ENCODE measurements at places on chromosomes 6 and 20.

- no peak for DNase-seq
Observed at GRCh38 chr6:111609028-111609820, 3.5 kb upstream of the TRAF3IP2 start.

DNA sequence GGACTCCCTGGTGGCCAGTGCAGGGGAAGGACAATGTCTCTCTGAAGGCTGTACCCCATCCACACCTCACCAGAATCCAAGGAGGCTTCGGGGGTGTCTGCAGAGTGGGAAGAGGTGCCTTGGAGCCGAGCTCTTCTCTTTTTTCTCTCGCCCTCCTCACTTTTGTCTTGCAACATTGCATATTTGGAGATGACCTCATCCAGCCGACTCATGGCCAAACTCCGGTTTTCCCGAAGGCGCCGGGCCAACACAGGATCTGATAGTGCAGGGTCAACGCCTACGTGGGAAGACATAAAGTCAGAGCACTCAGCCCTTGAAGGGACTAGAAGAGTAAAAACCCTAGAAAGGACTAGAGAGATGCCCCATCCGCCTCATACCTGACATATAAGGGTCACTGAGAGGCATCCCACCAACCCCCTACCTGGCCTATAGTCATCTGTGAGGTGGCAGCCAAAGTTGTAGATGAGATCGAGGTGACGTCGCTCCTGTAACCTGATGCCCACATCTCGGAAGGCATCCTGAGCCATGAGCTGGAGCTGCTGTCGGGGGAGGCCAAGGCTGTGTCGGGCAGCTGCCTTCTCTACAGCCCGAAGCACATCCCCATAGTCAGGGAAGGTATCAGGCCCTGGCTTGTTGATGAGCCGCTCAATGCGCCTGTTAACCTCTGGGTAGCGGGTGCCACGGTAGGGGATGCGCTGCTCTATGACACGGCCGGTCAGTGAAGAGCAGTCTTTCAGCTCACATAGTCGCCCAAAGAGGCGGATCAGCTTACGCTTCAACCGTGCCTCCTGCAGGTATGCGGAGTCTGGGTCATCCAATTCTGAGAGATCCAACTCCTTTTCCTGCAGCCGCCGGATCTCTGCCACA, 3.0 kb upstream of the ZBTB22 start:
- peak; percentile 69 for DNase-seq

GRCh38 chr20:615514-615913, 5.4 kb upstream of the TCF15 start:
- no peak for DNase-seq

GRCh38 chr6:53495506-53496499, 49.1 kb downstream of the GCLC start:
- DNase-seq, result no peak

GRCh38 chr6:140366991-140367390, 992.5 kb upstream of the CITED2 start:
- DNase-seq, result no peak

DNA sequence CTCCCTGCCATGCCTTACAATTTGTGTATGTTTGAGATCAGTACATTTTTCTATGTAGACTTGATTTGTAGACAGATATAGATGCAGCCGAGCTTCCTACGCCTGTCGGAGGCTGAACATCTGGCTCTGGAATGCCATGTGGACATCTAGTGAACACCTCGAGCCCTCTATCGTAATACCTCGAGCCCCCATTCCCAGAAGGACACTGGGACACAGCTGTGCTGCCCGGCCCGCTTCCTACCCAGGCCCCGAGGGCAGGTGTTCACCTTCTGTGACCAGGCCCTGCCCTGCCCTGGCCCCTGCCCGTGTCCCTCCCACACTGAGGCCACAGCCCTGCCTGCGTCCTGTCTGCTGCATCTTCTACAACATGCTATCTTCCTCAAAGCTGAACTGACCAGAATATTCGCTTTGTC, 12.9 kb downstream of the RPS6KA2 start:
- no peak for DNase-seq

- DNase-seq, result no peak
Observed at GRCh38 chr6:131995917-131996316, 44.7 kb upstream of the CCN2 start.

DNA sequence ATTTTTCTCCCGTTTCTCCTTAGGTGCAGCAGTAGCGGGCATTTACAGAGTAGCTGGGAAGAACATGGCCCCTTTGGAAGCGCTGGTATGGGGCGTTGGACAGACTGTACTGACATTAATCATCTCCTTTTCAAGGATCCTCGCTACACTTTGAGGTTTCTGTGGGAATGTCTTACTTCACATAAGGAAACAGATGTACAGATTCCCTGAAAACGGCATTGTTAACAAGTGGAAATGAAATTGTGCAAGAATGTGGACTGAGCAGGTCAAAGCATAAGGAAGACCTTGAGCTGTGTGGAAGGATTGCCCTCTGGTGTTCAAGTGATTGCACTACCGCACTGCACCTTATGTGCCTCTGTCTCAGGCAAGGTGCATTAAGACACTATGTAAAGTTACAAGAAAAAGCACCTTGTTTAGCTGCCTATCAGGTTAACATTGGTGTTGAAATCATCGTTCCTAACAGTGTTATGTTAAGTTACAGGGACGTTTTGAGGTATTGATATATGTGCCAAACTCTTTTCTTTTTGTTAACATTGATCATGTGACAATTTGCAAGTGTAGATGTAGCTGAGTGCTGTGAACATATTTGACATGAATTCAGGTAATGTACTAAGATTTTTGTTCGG, 38.0 kb downstream of the TMEM170B start:
- peak; percentile 56 for DNase-seq

GRCh38 chr20:57092112-57092899, 174.1 kb downstream of the BMP7 start:
- peak; percentile 65 for DNase-seq

DNA sequence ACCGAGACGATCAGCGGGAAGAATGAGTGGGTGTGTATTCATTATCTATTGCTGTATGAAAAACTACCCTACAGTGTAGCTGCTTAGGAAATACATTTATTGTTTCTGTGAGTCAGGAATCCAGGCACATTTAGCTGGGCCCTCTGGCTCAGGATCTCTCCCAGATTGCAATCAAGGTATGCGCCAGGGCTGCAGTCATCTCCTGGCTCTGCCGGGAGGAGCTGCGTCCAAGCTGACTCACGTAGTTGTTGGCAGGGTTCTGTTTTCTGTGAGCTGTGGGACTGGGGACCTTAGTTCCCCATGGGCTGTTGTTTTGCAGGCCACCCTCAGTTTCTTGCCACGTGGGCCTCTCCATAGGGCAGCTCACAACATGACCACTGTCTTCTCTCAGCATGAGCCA, 68.2 kb upstream of the FUCA2 start:
- peak; percentile 15 for DNase-seq
